ENCODE measurements at places on chromosomes 6 and 20.

GRCh38 chr20:13166437-13166836 lies 54.6 kb upstream of the ISM1 start:
- no peak for DNase-seq

DNA sequence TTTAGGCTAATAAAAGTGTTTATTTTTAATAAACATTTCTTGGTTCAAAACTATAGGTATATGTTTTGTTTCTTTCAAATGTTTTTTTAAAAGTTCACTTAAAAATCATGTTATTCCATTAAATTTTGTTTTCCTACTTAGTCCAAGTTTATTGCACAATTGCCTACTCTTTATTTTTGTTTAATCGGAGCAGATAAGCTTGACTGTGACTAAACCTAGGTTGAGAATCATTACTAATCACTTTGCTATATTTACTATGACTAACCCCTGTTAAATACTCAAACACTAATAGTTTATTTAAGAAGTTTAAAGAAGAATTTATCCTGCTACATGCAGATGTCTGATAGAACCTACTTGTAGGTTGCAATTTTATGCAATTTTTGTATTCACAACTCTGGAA lies 18.8 kb downstream of the MAP3K4 start:
- no peak for DNase-seq

DNA sequence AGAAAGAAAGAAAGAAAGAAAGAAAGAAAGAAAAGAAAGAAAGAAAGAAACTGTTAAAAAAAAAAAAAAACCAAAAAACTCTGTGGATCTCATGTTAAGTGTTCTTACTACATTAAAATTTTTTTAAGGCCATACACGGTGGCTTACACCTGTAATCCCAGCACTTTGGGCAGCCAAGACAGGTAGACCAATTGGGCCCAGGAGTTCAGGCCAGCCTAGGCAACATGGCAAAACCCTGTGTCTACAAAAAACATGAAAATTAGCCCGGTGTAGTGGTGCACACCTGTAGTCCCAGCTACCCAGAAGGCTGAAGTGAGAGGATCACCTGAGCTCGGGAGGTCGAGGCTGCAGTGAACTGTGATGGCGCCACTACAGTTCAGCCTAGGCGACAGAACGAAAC lies 4.6 kb upstream of the BPIFA1 start:
- DNase-seq, result no peak

- no peak for DNase-seq
Measured at GRCh38 chr20:53738039-53738944, 144.7 kb upstream of the ZNF217 start.

DNA sequence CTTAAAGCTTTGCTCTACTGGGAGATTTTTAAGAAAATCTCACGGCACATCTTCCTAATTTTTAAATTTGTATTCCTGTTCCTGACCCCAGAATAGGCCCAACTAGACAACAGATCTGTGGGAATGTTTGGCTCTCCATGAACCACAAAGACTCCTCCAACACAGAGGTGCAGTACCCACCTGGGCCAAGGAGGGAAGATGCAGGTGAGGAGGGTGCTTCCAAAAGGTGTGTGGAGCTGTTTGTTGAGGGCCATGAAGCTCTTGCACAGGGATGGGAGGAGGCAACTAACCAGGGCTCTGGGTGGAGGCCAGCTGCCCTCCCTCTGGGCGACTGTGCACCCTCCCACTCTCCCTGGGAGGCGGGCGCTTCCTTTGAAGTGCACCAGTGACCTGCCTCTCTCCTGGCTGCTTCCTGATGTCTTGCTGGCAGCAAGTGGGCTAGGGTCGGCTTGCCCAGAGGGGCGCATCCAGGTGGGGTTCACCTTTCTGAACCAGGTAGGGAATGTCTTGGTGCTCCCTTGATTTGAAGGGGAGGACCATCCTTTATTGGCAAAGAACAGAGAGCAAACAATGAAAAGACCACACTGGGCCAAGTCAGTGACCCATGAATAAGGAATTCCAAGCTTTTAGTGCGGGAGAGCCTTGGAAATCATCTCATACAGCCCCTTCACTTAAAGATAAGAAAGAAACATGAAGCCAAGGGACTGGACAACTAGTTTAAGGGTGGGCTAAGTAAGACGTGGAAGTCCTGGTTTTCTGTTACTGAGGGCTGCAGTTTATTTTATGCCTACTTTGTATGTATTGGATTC lies 76.0 kb downstream of the ANKRD6 start:
- DNase-seq, result no peak

DNA sequence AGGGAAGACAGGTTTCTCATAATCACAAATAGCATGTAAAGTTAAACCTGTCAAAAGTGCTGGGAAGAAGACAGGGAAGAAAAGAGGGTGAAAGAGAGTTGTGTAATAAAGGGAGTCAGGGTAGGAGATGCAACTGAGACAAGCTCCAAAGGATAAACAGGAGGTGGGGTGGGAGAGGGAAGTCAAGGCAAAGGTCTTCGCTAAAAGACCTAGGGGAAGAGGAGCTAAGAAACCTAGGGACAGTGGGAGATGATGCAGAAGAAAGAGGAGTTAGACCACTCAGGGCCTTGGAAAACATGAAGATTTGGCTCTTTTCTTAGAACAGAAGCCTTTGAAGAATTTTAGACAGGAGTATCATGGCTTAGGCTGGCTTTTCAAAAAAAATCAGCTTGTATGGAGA lies 7.0 kb downstream of the PRR3 start:
- no peak for DNase-seq

- no peak for DNase-seq
Measured at GRCh38 chr6:133985970-133986369, 32.9 kb downstream of the TBPL1 start.

- no peak for DNase-seq
Measured at GRCh38 chr6:145368075-145368474, 367.2 kb downstream of the EPM2A start.

DNA sequence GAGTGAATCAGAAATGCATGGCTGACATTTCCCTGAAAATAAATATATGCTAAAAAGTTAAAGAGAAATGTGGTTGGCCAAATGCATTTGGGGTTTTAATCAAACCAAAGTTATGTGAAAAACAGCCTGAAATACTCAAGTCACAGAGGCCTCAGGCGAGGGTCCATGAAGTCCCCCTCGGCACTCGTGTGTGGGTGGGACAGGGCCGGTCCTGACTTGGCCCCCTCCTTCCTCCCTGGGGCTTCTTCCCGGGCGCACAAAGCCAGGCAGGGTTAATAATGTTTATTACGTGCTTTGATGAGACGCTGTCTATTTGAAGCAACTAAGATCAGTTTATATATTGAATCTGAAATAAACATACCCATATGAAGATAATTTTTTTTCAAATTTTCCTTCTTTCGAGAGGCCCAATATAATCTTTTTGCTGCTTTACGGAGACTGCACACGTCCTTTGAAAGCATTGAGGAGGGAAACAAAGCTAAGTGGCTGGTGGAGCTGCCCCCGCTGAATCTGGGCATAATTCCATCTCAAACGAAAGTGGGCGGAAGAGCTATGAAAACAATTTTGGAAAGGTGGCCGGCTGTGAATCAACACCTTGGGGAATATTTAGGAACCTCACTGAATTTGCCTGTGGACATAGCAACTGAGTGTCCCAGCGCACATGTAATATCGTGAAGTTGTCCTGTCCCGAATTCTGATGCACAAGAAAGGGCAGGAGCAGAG lies 55.8 kb upstream of the SMOC2 start:
- no peak for DNase-seq

- no peak for DNase-seq
Measured at GRCh38 chr6:137761072-137761471, 106.0 kb upstream of the TNFAIP3 start.

DNA sequence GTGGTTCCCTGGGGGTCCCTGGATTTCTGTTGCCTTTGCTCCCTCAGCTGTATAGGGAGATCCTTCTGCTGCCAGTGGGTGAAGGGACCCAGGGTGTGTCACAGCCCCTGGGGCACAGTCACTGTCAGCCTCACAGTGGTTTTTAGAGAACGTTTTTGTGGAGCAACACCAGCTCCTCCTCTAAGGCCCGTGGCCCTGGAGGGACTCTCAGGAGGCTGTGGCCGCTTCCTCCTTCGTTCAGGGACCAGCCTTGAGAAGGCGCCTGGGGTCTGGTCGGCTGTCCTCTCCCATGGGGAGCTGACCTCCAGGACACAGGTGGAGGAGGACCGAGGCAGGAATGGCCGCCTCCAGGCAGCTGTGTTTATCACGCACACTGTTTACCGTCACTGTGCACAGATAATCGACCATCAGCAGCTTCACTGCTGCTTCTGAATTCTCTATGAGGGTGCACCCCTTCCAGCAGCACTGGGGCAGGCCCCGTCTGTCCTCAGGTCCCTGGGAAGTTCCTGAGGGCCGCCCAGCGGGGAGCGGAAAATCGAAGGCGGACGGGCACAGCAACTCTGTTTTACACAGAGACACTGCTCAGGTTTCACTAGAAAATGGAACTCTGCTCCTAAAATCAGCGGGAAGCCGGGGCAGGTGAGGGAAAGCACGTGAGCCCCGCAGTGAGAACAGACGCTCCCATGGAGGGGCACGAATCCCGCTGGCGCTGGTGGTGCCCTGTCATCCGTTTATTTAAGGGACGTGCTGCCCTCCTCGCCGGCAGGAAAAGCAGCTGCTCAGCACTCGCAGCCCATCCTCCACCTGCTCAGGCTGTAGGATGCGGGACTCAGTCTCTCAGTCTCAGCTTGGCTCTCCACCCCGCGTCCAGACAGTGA lies 10.4 kb upstream of the FRMD1 start:
- DNase-seq, result no peak

DNA sequence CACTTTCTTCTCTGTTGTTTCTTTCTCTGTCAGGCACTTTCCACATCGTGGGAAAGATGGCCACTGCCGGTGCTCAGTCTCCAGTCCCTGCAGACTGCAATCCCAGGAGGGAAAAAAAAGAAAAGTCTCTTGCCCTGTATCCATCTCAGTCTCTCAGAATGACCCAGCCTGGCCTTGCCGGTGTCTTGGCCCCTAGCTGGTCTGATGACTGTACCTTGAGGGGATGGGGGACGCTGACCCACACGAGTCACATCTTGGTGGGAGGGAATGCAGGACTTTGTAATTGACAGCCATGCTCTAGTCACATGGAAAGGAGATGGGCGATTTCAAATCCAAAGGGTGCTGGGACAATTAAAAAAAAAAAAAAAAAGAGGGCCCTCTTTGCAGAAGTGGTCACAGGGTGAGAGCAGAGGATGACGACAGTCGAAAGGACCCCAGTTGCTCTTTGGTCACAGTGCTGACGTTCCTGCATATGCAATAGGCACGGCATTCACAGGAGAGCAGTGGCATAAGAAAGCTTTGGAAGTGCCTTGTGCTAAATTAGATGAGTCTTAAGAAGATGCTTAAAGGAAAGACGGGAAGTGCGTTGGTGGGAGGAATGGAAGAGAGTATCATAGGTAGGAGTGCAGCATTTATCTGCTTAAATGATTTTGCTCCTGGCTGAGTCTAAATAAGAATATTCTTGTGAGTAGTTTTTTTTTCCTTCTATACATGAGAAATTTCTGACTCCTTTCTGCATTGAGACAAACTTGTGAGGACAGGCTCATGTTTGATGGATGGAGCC lies 63.9 kb upstream of the AKAP12 start:
- DNase-seq, result no peak

DNA sequence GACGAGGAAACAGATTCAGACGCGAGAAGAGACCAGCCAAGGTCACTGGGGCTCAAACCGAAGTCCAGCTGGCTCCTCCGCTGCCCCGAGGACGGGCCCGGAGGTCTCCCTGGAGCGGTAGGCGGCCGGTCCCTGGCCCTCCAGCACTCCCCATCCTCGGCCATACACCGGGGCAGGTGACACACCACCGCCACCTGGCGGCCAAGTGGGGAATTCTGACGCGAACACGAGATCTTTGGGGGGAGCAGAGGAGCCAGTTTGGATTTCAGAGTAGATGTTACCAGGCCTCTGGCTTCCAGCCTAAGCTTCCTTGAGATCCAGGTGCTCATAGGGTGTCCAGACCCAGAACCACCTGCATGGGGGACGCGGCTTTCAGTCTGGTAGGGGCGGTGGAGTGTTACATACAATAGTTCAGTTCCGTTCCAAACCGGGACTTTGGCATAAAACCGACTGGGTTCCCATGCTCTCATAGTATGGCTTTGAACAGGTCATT lies 16.1 kb downstream of the BPIFB1 start:
- DNase-seq, result peak; percentile 86

GRCh38 chr6:122571888-122572287 lies 38.3 kb upstream of the PKIB start:
- no peak for DNase-seq

DNA sequence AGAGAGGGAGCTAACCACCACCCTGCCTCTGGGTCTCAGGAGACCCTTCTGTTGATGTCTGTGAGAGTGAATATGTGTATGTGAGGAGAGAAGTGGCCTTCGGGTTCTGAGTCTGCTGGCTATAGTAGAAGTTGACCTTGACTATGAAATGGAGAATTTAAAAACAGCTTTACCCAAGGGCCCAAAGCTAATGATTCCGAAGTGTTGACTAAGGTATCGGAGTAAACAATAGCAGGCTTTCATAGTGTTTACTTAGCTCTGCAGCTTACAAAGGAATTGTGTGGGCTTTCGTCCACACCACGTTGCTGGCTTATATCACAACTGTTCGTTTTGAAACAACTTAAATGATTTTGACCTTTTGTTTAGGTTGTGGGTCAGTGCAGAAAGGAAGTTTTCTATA lies 126.5 kb upstream of the JAG1 start:
- DNase-seq, result no peak

DNA sequence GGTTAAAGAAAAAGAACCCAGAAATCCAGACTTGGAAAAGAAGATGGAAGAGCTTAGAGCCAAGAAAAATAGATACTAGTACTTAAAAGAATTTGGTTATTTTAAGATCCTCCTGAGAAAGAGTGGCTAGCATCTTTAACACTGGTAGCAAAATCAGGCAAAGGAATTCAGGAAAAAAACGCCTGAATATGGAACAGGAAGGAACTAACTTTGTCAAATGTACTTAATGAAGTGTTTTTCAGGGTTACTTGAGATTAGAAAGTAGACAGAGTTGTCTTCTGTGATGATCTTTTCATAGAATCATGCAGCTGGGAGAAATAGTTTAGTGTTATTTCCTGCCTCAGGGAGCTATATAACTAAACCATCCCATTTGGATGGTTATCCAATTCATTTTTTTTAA lies 50.8 kb upstream of the SASH1 start:
- no peak for DNase-seq

DNA sequence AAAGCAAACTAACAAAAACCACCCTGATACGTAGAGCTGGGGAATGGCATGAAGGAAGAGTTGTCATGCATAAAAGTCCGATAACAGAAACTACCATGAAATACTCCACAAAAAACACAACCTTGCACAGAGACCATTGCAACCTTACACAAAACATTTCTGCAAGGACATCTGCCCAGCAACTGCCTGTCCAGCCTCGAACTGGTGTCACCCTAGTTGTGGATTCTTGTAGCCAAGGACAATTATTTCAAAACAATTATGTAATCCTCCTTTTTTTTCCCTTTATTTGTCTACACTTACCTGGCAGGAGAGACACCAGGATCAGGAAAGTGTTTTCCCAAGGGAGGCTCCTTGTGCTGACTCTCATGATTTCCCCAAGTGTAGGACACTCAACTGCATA lies 232.5 kb upstream of the SYNDIG1 start:
- no peak for DNase-seq

DNA sequence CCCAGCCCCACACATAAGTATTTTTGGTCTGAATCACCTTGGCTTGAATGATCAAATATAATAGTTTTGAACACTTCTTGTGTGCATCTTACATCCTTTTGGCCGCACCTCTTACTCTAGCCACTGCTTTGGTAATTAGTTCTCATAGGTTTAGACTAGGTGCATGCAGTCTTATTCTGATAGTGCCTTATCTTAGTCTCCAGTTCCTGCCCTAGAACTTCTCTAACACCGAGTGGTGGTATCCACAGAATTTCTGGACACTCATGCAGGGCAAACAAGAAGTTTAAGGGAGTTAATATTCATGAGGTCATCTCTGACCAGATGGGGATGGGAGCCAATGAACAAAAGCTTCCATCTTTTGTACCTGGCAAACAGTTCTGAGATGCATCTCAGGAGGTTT lies 77.5 kb upstream of the AKIRIN2 start:
- no peak for DNase-seq

- no peak for DNase-seq
Measured at GRCh38 chr6:140537834-140538705, 1163.6 kb upstream of the CITED2 start.
